Stimulated activated CD4-positive, alpha-beta T cell treated with anti-CD3 and anti-CD28 coated beads, Interleukin-1b, Interleukin-23, amount 100 ng/mL, for 4 hours (primary cell): ENCODE measurements at places on chromosomes 1 and 21.
A peak's percentile ranks its signal among the peaks of the same experiment; 100 is the strongest.

DNA sequence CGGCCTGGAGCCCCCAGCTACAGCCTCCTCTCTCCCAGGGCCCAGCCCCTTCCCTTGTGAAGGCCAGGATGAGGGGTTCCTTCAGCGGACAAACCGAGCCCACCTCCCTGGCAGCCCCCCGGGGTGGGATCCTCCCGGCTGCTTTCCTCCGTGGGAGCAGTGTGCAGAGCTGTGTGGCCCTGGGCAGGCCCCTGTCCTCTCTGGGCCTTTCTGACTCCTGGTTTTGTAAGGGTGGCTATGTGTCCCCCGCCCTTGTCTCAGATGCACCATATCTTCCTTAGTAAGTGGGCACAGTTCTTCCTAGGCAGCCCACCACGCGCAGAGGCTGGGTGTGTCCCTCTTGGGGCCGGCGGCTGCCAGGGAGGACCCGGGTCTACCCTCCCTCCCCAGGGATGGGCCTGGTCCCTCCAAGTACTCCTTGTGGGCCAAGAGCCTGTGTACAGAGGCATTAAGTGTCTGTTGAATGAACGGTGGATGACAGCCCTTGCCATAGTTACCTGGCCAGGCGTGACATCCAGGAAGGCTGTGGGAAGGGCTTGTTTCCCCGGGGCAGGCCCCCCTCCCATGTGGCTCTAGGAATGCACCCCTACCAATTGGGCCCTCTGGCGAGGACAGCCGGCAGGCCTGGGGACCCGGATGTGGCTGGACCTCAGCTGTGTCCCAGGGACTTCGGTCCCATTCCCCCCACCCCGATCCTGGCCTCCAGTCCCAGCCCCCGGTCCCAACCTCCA lies 3.8 kb downstream of the SMIM1 start:
- DNase-seq: no peak

GRCh38 chr21:44732956-44733355 lies 21.6 kb upstream of the TSPEAR start:
- DNase-seq: no peak

GRCh38 chr1:13451399-13451965 lies 41.2 kb downstream of the PRAMEF20 start:
- no peak for DNase-seq

- no peak for DNase-seq
Observed at GRCh38 chr21:27519361-27519760, 552.5 kb upstream of the ADAMTS5 start.

DNA sequence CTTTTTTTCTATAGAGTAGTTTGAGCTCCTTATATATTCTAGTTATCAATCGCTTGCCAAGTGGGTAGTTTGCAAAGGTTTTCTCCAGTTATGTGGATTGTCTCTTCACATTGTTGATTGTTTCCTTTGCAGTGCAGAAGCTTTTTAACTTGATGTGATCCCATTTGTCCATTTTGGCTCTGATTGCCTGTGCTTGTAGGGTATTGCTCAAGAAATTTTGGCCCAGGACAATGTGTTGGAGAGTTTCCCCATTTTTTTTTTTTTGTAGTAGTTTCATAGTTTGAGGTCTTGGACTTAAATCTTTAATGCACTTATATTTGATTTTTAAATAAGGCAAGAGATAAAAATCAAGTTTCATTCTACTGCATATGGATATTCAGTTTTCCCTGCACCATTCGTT lies 774.8 kb upstream of the ADAMTS5 start:
- DNase-seq: no peak

GRCh38 chr1:174769961-174770549 lies 229.7 kb upstream of the CACYBP start:
- DNase-seq: peak; percentile 9

- DNase-seq: no peak
Observed at GRCh38 chr1:41284121-41284520, 42.0 kb upstream of the SCMH1 start.

DNA sequence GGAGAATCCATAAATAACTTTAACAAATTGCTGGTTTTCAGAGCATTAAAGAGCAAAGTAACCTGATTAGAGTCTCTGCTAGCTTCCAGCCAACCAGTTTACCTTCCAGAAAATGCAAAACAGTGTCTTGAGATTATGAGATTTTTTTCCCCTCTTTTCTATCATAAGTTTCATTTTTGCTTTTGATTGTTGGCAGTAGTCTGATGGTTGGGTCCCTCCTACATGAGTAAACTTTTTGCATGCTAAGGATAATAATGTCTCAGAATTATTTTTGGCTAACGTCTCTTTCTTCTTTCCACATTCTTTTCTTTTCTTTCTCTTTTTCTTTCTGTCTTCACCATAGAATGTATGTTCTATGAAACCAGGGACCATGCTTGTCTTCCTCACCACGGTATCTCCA lies 6.3 kb upstream of the ADAMTS5 start:
- no peak for DNase-seq

DNA sequence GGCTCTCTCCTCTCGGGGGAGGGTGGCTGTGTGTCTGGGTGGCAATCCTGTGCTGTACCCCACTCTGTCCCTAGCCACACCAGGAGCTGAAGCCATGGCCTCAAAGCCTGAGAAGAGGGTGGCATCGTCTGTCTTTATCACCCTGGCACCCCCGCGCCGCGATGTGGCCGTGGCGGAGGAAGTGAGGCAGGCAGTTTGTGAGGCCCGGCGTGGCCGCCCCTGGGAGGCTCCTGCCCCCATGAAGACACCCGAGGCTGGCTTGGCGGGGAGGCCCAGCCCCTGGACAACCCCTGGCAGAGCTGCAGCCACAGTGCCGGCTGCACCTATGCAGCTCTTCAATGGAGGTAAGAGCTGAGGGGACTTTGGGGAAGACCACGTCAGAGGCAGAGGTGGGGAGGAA lies 6.3 kb downstream of the FBLIM1 start:
- no peak for DNase-seq

DNA sequence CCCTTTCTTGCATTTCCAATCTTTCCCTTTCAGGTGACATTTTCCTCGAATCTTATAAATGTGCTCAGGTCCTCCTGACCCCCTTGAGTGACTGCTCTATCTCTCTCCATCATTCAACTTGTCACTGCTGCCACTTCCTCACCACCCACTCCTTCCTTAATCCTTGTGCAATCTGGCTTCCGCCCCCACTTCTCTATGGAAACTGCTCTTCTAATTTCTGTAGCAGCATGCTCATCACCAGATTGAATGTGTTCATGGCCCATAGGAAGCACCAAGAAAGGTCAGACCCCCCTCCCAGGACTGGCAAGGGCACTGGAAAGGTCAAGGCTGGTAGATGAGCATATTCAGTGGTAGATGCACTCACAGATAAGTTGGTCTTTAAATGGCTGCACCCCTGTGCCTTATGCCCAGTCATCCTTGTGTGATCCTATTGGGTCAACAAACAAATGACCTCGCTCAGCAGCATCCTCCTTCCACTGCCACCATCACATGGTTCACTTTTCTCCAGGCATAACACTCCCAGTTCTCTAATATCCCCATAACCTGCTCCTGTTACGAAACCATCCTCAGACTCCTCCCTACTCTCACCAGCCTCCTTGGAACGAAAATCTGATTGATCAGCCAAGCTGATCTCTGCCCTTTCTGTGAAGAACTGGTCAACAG lies 288.5 kb upstream of the POU3F1 start:
- no peak for DNase-seq

GRCh38 chr1:234730770-234731568 lies 121.0 kb upstream of the IRF2BP2 start:
- peak; percentile 35 for DNase-seq

DNA sequence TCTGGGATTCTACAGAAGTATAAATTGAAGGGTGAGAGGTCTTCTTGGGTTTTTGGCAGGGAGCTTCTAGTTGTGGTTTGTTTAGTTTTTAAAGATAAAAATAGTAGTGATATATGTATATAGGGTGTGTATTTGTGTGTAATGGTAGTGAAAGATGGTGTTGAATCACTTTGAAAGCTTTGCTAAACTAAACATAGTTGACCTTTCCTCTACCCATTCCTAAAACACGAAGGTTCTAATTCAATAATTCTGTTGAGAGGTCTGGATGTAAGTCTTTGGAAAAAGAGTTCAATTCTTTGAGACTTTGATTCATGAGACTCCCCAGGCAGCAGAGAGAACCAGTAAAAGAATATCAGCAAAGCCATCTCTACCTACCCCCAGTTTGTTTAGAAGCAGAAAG lies 247.9 kb upstream of the DUSP10 start:
- DNase-seq: no peak

GRCh38 chr1:86846164-86846647 lies 67.7 kb downstream of the SELENOF start:
- DNase-seq: no peak

DNA sequence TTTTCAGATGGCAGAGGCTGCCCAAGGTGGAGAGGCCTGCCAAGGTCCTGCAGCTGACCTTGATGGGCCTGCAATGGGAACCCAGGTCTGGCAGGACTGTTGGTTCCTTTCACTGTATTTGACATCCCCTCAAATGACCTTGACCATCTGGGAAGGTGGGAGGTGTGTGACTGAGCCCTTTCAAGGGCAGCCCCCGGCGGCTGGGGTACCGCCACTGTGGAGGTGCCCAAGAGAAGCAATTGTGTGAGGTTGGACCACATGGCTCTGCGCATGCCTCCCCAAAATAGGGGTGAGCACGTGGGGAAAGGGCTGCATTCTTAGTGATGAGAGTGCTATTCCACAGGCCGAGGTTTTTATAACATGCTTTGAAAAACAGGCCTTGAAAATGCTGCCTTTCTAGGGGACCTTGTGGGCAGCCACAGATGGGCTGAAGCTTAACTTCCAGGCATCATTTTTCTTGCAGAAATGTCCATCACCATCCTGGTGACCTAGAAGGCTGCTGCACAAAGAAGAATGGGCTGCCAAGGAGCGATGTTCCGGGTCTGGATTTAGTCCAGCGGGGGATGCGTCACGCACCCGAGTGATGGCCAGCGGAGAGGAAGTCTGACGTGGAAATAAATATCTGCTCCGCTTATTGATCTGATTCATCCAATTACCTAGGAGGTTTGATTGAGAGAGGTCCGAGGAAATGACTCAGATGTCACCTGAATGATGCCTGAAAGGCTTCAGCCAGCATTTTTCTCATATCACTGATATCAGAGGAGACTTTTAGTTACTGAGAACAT lies 16.5 kb upstream of the UTS2 start:
- DNase-seq: no peak

GRCh38 chr1:201665036-201665435 lies 126.1 kb downstream of the NAV1 start:
- DNase-seq: no peak

GRCh38 chr1:108533351-108534083 lies 26.4 kb upstream of the EEIG2 start:
- no peak for DNase-seq

- DNase-seq: peak; percentile 32
Observed at GRCh38 chr1:150151291-150152181, 1.8 kb downstream of the PLEKHO1 start.

DNA sequence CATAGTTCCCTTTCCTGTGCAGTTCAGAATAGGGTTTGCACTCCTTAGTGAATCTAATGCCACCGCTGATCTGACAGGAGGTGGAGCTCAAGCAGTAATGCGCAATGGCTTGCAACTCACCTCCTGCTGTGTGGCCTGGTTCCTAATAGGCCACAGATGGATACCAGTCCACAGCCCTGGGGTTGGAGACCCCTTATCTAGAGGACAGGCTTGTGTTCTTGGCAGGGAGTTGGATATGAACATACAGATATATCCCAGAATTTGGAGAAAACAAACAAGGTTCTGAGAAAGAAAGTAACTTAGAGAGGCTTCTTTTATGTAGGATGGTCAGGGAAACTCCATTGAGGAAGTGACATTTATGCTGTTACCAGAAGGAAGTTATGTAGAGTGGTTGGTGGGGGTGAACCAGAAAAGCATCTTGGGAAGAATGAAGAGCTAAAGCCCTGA lies 5.1 kb upstream of the PTPRC start:
- no peak for DNase-seq

GRCh38 chr1:4110888-4111287 lies 210.8 kb upstream of the C1orf174 start:
- DNase-seq: no peak

DNA sequence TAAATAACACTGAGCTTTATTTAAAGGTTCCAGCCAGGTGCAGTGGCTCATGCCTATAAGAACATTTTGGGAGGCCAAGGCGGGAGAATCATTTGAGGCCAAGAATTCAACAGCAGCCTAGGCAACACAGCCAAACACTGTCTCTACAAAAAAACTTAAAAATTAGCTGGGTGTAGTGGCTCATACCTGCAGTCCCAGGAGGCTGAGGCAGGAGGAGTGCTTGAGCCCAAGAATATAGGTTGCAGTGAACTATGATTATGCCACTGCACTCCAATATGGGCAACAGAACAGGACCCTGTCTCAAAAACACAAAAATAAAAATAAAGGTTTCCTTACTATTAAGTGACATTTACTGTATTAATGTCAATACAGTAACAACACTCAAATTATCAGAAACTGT lies 2.1 kb downstream of the TAF12 start:
- no peak for DNase-seq

- no peak for DNase-seq
Observed at GRCh38 chr1:183892351-183892793, 87.5 kb downstream of the RGL1 start.

GRCh38 chr1:79899914-79900313 lies 893.4 kb upstream of the ADGRL4 start:
- DNase-seq: no peak

DNA sequence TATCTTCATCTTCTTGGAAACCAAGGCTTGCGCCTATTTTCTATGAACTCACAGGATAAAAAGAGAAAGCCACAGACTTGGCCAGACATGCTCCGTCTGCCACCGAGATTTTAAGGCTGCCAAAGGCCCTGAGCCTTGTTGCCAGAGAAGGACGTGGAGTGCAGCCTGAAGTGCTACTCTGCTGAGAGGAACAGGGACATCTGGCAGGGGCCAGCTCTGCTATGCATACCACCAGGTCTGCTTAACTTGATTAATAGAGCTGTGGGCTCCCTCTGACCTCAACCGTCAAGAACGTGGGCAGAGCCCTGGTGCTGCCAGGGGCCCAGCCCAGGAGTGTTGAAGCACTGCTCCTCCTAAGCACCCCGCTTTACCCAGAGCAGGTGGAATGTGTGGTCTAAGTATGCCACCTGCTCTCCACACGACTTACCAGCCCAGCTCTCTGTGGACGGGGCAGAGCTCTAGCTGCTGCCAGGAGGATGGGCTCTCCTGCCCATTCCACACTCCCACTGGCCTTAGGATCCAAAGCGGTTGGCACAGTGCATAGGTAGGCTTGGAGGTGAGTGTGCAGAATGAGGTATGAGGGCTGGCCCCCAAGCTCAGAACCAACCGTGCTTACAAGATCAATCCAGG lies 10.6 kb downstream of the HCRTR1 start:
- no peak for DNase-seq

DNA sequence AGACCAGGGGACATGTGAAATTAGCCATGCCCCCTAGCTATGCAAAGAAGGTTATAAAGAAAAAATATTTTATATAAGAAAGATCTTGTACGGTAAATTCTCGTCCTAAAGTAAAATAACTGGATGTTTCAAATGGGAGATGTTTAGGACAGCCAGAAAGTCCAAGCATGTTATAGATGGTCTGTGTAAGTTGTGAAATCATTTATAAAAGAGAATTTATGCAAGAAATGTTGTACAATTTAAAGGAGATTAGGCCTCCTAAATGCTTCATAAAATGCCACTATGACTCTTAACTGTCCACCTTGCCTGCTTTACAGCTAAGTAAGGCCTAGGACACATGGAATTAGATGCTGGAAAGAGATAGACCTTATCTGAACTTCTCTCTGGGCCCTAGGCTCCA lies 118.1 kb upstream of the POGK start:
- DNase-seq: no peak

GRCh38 chr1:200380589-200381021 lies 29.2 kb downstream of the ZNF281 start:
- no peak for DNase-seq

GRCh38 chr1:35650416-35650815 lies 9.1 kb upstream of the PSMB2 start:
- DNase-seq: no peak
